ENCODE measurements at places on chromosomes 13 and 19.

DNA sequence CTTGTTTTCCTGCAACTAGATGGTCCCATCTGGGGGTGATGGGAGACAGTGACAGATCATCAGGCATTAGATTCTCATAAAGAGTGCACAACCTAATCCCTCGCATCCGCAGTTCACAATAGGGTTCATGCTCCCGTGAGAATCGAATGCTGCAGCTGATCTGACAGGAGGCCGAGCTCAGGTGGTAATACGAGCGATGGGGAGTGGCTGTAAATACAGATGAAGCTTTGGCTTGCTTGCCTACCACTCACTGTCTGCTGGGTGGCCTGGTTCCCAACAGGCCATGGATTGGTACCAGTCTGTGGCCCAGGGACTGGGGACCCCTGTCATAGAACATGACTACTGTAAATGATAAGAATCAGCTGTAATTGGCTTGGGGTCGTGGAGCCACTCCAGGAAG lies 28.0 kb downstream of the WDR88 start:
- no peak for DNase-seq

GRCh38 chr13:111470933-111471332 lies 150.5 kb downstream of the TEX29 start:
- no peak for DNase-seq

- DNase-seq, result no peak
These were observed 49.1 kb upstream of the MEDAG start for GRCh38 chr13:30857018-30857417.

DNA sequence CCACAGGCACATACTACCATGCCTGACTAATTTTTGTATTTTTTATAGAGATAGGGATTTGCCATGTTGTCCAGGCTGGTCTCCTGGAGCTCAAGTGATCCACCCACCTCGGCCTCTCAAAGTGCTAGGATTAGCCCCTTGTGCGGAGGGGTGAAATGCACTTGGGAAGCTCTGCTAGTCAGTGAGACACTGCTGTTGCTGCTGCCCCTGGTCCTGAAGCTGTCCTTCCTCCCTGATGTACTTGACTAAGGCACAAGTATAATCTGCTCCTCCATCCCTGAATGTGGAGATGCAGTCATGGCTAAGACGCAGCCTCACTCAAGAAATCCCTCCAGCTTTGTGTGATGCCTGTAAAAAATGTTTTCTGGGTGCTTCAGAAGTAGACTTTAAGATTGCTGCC lies 124.5 kb downstream of the KCTD15 start:
- no peak for DNase-seq

DNA sequence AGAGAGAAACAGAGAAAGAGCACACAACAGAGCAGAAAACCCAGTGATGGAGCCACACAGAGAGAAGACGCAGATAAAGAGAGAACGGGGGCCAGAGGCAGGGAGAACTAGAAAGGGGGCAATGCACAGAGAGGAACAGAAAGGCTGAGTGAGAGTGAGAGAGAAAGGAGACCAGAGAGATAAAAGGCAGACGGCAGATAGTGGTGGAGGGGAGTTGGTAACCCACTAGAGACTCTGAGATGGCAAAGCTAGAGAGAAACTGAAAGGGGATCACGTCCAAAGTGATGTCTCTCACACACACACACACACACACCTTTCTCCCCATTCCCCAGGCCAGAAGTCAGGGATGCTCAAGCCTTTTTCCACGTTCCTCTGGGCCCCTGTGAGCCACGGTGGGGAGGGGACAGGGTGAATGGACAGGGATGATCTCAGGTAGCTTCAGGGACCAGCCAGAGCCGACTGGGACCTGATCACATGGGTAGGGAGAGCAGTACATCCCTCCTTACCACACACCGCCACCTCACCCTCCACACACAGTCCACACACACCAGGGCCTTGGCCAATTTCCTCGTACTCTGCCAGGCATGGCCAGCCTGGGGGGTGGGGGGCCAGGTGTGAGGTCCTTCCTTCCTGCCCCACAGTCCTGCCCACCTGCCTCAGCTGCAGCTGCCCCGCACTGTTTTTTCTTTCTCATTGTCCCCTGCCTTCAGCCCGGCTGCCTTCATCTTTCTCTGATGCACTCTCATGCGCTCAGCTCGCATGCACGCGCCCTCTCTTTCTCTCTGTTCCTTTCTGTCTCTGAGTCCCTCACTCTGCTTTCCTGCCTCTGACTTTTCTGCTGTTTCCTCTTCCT lies 22.5 kb upstream of the POU2F2 start:
- DNase-seq, result no peak

DNA sequence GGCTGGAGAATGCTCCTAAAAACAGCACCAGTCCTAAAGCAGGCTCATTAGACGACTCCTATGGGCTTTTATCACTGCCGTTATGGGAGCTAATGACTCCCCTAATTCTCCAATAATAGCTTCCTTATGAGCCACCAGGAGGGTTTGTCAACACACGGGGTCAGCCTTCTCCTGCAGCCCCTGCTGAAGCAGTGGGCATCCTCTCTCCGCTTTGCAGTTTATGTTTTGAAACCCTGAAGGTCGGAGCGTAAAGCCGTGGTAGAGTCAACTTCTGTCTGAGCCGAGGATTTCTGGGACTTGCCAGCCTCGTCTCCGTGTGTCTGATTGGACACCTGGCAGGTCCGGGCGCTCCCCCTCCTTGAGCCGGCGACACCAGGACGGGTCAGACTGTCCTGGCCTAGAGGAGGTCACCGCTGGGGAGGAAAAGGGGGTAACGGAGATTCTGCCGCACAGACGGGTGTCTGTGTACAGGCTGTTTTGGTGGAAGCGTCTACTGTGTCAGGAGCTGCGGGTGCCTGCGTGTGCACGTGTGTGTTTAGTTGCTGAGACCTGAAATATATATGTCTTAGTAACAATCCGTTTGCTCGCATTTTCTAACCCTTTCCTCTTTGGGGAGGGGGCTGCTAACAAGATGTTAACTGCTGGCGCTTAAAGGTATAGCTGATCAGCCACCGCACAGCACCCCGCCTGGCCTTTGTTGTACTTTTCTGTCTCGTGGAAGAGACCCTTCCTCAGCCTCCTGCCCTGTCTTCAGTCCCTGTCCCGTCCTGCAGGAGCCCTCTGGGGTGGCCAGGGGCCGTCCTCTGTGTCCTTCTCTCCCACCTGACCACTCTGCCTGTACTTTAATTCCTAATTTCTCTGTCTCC lies 1.9 kb downstream of the KDM4B start:
- no peak for DNase-seq
